Activated naive CD8-positive, alpha-beta T cell treated with anti-CD3 and anti-CD28 coated beads, Interleukin-2, amount 50 U/mL, for 24 hours (primary cell): ENCODE measurements at places on chromosomes 4 and X.

- H3K4me3 ChIP-seq = no peak overlapping the region
- H3K36me3 ChIP-seq = no peaks in the 10 kb centered on the region
- no peak overlapping the region for H3K27ac ChIP-seq
- no peak for DNase-seq
- no peaks in the 10 kb centered on the region for H3K4me1 ChIP-seq
These were observed 201.6 kb downstream of the BMPR1B start for GRCh38 chr4:94959307-94959706.

DNA sequence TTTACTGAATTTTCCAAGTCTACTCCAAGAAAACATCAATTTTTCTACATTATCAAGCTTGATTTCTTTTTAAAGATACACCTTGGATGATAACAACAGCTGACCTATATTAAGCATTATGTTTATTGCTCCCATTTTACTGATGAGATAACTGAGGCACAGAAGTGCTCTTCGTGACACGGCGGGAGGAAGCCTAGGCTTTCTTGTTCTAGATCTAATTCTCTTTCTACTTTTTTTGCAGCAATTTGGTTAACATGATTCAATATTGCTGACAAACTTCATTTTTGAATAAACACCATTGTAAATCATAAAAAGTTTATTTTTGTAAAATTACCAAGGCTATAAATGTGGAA lies 33.8 kb downstream of the BBS12 start:
- H3K36me3 ChIP-seq = no peaks in the 10 kb centered on the region
- peaks cover 28% of the 10 kb centered on the region for H3K4me1 ChIP-seq
- H3K4me3 ChIP-seq = no peak overlapping the region
- no peak overlapping the region for H3K27ac ChIP-seq
- no peak for DNase-seq

DNA sequence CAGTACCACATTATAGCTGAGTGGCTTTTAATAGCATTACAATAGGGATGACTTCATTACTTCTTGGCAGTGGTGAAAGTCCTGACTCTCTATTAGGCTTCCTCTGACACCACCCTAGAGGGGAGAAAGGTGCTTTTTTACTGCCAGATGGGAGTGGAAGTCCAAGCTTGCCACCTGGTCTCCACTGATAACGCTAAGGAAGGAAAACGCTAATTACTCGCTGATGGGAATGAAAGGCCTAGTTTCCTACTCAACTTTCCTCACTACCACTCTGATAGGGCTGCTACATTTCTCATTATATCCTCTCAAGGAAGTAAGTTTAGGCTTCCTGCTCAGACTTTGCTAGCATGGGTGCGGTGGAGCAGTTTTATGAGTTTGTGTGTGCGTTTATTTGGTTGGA lies 62.3 kb upstream of the PAGE3 start:
- no peak overlapping the region for H3K27ac ChIP-seq
- no peak overlapping the region for H3K4me3 ChIP-seq
- no peak for DNase-seq
- no peaks in the 10 kb centered on the region for H3K27me3 ChIP-seq

DNA sequence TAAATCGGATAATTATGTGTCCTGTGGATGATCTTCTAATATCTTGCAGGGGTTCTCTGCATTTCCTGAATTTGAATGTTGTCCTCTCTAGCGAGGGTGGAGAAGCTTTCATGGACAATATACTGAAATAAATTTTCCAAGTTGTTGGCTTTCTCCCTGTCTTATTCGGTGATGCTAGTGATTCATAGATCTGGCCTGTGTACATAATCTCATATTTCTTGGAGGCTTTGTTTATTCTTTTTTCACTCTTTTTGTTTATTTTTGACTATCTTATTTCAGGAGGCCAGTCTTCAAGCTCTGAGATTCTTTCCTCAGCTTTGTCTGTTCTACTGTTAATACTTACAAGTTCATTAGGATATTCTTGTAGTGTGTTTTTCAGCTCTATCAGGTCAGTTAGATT lies 20.7 kb upstream of the CLGN start:
- H3K36me3 ChIP-seq = no peaks in the 10 kb centered on the region
- no peak overlapping the region for H3K27ac ChIP-seq
- no peak for DNase-seq
- peaks cover 35% of the 10 kb centered on the region for H3K27me3 ChIP-seq
- no peaks in the 10 kb centered on the region for H3K4me1 ChIP-seq

- H3K4me1 ChIP-seq = no peaks in the 10 kb centered on the region
- H3K36me3 ChIP-seq = no peaks in the 10 kb centered on the region
- H3K27ac ChIP-seq = no peak overlapping the region
- peaks cover 18% of the 10 kb centered on the region for H3K27me3 ChIP-seq
These were observed 13.6 kb upstream of the BOD1L1 start for GRCh38 chr4:13641084-13641483.

GRCh38 chrX:66731398-66731797 lies 92.5 kb upstream of the EDA2R start:
- H3K4me3 ChIP-seq = no peak overlapping the region
- H3K4me1 ChIP-seq = peaks cover 2% of the 10 kb centered on the region
- no peaks in the 10 kb centered on the region for H3K36me3 ChIP-seq
- no peak overlapping the region for H3K27ac ChIP-seq
- no peak for DNase-seq
- H3K27me3 ChIP-seq = no peaks in the 10 kb centered on the region

- DNase-seq = no peak
- peaks cover 16% of the 10 kb centered on the region for H3K36me3 ChIP-seq
- no peaks in the 10 kb centered on the region for H3K27me3 ChIP-seq
- H3K4me1 ChIP-seq = peaks cover 41% of the 10 kb centered on the region
- H3K4me3 ChIP-seq = peak within 1 kb of the TSS; percentile 91
- H3K27ac ChIP-seq = peak within 1 kb of the TSS; percentile 97
These were observed at the start of gene ANKRD37 for GRCh38 chr4:185396724-185397385. Gene ANKRD37 (plus strand): TSS chr4:185396841. CDS start chr4:185396924, 83 bp downstream.

- H3K4me3 ChIP-seq = no peak overlapping the region
- H3K36me3 ChIP-seq = no peaks in the 10 kb centered on the region
- H3K4me1 ChIP-seq = no peaks in the 10 kb centered on the region
- no peak overlapping the region for H3K27ac ChIP-seq
- no peak for DNase-seq
These were observed 765.7 kb upstream of the FTHL17 start for GRCh38 chrX:31837445-31838049.

DNA sequence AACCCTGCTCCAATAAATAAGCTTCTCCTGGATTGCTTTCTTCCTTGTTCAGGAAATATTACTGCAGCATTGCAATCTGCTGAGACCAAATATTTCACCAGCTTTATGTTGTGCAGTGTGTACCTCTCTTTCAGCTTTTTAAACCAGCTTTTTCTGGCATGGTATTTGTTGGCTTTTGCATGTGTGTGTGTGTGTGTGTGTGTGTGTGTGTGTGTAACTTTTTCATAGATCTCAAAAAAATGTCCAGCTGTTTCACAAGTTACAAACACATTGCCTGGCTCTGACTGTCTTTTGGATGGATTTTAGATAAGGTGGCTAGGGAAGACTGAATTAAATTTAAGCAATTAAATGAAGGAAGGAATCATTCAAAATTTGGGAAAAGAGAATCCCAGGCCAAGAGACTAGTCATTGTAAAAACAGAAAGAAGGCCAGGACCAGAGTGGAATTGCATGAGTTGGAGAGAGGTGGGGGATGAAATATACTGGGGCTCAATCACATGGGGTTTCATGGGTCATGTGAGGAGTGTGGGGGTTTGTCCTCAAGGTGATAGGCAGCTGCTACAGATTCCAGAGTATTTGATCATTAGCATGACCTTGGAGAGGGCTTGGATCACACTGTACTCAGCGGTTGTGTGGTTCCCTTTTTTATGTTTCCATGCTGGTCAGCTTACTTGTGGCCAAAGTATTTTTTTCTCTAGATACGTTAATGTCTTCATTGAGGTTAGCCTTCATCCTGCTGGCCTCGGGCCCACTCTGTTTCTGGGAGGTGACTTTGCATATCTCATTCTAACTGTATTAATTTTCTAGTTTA lies 357.7 kb upstream of the BOD1L1 start:
- no peak overlapping the region for H3K27ac ChIP-seq
- H3K4me1 ChIP-seq = peaks cover 2% of the 10 kb centered on the region
- peaks cover 2% of the 10 kb centered on the region for H3K27me3 ChIP-seq
- no peak overlapping the region for H3K4me3 ChIP-seq

GRCh38 chr4:124209626-124210025 lies 502.9 kb downstream of the ANKRD50 start:
- H3K36me3 ChIP-seq = no peaks in the 10 kb centered on the region
- no peak overlapping the region for H3K27ac ChIP-seq
- H3K4me1 ChIP-seq = no peaks in the 10 kb centered on the region
- no peak for DNase-seq
- H3K4me3 ChIP-seq = no peak overlapping the region

- H3K27me3 ChIP-seq = no peaks in the 10 kb centered on the region
- H3K4me3 ChIP-seq = no peak overlapping the region
- DNase-seq = no peak
- H3K4me1 ChIP-seq = no peaks in the 10 kb centered on the region
- no peak overlapping the region for H3K27ac ChIP-seq
These were observed 167.3 kb upstream of the SPRY1 start for GRCh38 chr4:123229286-123229685.

DNA sequence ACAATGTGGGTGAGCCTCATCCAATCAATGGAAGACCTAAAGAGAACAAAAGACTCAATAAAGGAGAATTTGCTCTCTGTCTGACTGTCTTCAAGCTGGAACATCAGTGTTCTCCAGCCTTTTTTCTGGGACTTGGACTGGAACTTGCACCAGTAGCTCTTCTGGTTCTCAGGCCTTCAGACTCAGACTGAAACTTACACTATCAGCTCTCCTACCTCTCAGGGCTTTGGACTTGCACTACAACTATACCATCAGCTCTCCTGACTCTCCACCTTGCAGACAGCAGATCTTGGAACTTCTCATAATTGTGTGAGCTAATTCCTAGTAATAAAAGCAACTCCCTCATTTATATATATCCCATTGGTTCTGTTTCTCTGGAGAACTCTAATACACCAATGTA lies 185.9 kb downstream of the SMIM20 start:
- H3K36me3 ChIP-seq = peaks cover 22% of the 10 kb centered on the region
- H3K4me3 ChIP-seq = no peak overlapping the region
- peaks cover 13% of the 10 kb centered on the region for H3K27me3 ChIP-seq

GRCh38 chr4:163404580-163404979 lies 60.9 kb downstream of the NPY5R start:
- H3K4me1 ChIP-seq = no peaks in the 10 kb centered on the region
- no peak overlapping the region for H3K27ac ChIP-seq
- no peak overlapping the region for H3K4me3 ChIP-seq
- DNase-seq = no peak
- no peaks in the 10 kb centered on the region for H3K27me3 ChIP-seq
- H3K36me3 ChIP-seq = no peaks in the 10 kb centered on the region

- peaks cover 10% of the 10 kb centered on the region for H3K4me1 ChIP-seq
- H3K27ac ChIP-seq = no peak overlapping the region
- H3K36me3 ChIP-seq = no peaks in the 10 kb centered on the region
- H3K4me3 ChIP-seq = no peak overlapping the region
- DNase-seq = no peak
- H3K27me3 ChIP-seq = peaks cover 2% of the 10 kb centered on the region
These were observed 26.0 kb upstream of the NSUN7 start for GRCh38 chr4:40723728-40724127.

DNA sequence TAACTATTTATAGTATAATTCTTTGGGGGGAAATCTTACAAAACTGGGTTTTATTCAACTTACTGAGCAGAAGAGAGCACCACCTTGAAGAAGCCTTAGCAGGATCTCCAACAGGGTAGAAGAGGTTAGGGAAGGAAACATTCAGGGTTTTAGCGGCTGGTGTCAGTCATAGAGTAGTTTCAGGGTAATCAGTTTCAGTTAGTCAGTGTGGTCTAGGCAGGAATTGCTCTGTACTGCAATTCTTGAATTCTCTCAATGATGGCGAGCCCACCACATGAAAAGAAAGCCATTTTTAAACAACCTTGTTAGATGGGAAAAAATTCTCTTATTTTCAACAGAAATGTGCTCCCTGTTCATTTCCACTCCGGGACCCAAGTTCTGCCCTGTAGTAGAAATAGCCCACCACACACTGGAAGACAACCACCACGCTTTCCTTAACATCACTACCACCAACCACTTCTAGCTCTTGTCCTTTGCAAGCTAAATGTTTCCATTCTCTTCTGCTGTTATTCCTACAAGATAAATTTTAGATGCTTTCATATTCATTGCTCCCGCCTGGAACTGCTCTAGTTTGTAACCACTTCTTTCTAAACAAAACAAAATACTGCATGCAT lies 25.9 kb downstream of the COL25A1 start:
- peak overlapping the region; percentile 5 for H3K27ac ChIP-seq
- H3K4me3 ChIP-seq = no peak overlapping the region
- DNase-seq = no peak
- H3K4me1 ChIP-seq = peaks cover 15% of the 10 kb centered on the region
- H3K36me3 ChIP-seq = no peaks in the 10 kb centered on the region

DNA sequence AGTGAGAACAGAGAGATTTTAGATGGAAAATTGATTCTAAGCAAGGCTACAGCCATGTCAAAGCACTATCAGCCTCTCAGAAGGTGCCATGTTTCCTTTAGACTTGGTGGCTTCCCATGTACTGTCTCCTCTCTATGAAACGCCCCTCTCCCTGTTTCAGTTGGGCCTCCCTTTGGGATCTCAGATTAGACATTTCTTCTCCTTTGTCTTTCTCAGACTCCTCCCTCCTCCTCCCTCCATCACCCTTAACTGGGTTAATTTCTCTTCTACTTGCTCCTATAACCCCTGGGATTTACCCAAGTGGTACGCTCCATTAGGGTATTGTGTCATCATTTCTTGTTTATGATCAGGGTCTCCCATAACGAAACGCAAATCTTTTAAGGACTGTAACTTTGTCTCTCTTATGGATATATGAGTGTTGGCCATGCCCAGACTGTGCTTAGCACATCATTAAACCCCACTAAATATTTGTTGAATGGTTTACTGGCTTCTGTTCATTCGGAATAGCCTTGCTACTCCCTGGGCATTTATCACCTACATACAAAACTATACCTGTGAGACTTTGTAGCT lies 106.8 kb downstream of the FAM9B start:
- H3K36me3 ChIP-seq = no peaks in the 10 kb centered on the region
- H3K4me1 ChIP-seq = no peaks in the 10 kb centered on the region
- no peaks in the 10 kb centered on the region for H3K27me3 ChIP-seq
- H3K4me3 ChIP-seq = no peak overlapping the region
- no peak overlapping the region for H3K27ac ChIP-seq

DNA sequence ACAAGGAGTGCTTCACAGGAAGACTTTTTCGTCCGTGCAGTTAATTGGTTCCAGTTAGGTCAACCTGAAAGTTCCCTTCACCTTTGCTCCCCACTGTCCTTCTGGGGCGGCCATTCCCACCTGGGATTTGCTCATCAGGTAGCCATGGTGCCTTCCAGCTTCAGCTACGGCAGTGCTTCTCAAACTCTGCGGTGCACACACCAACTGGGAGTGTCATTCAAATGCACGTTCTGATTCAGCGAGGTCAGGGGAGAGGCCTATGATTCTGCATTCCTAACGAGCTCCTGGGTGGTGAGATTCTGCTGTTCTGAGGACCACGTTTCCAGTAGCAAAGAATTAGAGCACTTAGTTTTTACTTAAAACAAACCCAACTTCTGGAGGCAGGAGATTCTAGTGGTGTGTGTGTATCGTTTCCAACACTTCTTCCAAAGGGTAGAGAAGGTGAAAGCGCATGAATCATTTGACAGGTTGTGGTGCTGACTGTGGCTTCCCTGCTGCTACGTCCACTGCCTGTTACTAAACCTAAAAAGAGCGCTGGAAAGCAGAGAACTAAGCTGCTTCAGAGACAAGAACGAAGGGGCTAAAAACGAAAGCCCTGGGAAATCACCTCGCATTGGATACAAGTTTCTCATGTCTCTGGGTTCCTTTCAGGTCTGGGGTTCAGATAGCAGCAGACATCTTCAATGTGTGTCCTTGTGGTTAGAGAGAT lies 4.7 kb upstream of the HELT start:
- no peak overlapping the region for H3K27ac ChIP-seq
- H3K4me3 ChIP-seq = no peak overlapping the region
- no peak for DNase-seq
- peaks cover 78% of the 10 kb centered on the region for H3K27me3 ChIP-seq
- H3K4me1 ChIP-seq = peaks cover 8% of the 10 kb centered on the region
- no peaks in the 10 kb centered on the region for H3K36me3 ChIP-seq
